ENCODE measurements at places on chromosomes 13 and 19. TPM values are rescaled to one million over a fixed set of nuclear protein-coding genes. Genes with fewer than 3 reads are reported as not detected.
A peak's percentile ranks its signal among the peaks of the same experiment; 100 is the strongest.

The ZNF701 gene
- total RNA-seq, result 15.4 TPM

The GRK1 gene
- total RNA-seq, result 0.10 TPM

The PGLYRP2 gene
- total RNA-seq, result not detected

The OR7D4 gene
- total RNA-seq, result not detected

The ZSCAN5C gene
- not detected for total RNA-seq

The TRIP10 gene
- 146 TPM for total RNA-seq

The ZNF749 gene
- 7.6 TPM for total RNA-seq

The LILRA5 gene
- 5.5 TPM for total RNA-seq

The CEACAM1 gene
- total RNA-seq, result 5.2 TPM

The CEBPA gene
- total RNA-seq, result 6.1 TPM

The SERTAD3 gene
- total RNA-seq, result 34.8 TPM

DNA sequence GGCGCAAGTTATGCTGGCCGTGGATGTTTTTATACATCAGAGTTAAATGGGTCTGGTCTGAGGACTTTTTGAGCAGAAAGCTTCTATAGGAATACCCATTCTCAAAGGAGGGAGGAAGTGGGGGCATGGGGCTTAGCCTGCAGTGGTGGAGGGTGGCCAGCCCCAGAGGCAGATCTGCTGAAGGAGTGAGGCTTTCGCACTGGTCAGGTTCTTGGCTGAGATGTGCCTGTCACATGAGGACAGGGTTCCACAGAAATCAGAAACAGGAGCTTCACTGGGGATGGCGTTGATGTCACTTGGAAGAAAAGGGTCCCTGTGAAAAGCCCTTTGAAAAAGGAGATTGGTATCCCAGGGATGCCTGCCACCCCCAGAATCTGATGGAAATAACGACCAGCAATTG lies 100.7 kb upstream of the MCF2L start:
- no peak for DNase-seq
- no peak overlapping the region for H3K27ac ChIP-seq
- no peaks in the 10 kb centered on the region for H3K27me3 ChIP-seq
- H3K4me1 ChIP-seq, result no peaks in the 10 kb centered on the region
- H3K36me3 ChIP-seq, result no peaks in the 10 kb centered on the region
- no peak overlapping the region for H3K4me3 ChIP-seq

GRCh38 chr13:35484384-35484783 lies 7.9 kb upstream of the MAB21L1 start:
- H3K27ac ChIP-seq, result no peak overlapping the region
- H3K4me1 ChIP-seq, result no peaks in the 10 kb centered on the region
- no peak for DNase-seq
- no peak overlapping the region for H3K4me3 ChIP-seq

DNA sequence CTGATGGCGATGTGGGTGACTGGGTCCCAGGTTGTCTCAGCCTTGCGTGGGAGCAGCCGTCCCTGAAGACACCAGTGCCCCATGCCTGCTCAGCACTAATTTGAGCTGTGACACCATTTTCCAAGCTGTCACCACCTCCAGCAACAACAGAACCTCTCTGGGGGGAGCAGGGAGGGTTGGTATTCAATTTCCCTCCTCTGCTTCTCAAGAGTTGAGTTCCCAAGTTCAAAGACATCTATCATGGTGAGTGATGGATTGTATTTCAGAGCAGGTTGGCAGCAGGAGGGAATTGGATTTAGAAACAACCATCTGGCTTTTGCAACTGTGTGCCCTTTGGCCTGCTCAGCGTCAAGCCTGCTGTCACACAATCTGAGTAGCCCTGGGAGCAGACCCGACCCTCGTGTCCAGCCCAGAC lies 46.9 kb upstream of the UQCRFS1 start:
- H3K36me3 ChIP-seq, result no peaks in the 10 kb centered on the region
- H3K4me1 ChIP-seq, result no peaks in the 10 kb centered on the region
- H3K27me3 ChIP-seq, result no peaks in the 10 kb centered on the region
- no peak overlapping the region for H3K4me3 ChIP-seq

- H3K27ac ChIP-seq, result no peak overlapping the region
- no peaks in the 10 kb centered on the region for H3K36me3 ChIP-seq
- no peaks in the 10 kb centered on the region for H3K27me3 ChIP-seq
- no peak overlapping the region for H3K4me3 ChIP-seq
- DNase-seq, result no peak
These were observed 104.6 kb upstream of the IPO5 start for GRCh38 chr13:97848886-97849285.

- H3K4me3 ChIP-seq, result no peak overlapping the region
- H3K36me3 ChIP-seq, result no peaks in the 10 kb centered on the region
- H3K27ac ChIP-seq, result no peak overlapping the region
These were observed 243.6 kb downstream of the NDFIP2 start for GRCh38 chr13:79724348-79725103.

- DNase-seq, result no peak
- H3K27me3 ChIP-seq, result no peaks in the 10 kb centered on the region
- peaks cover 2% of the 10 kb centered on the region for H3K36me3 ChIP-seq
- H3K27ac ChIP-seq, result no peak overlapping the region
- H3K4me1 ChIP-seq, result no peaks in the 10 kb centered on the region
These were observed 267.3 kb downstream of the RFC3 start for GRCh38 chr13:34085204-34085603.

GRCh38 chr13:66424422-66424821 lies 805.7 kb downstream of the PCDH9 start:
- no peaks in the 10 kb centered on the region for H3K4me1 ChIP-seq
- no peak for DNase-seq
- H3K27ac ChIP-seq, result no peak overlapping the region
- no peaks in the 10 kb centered on the region for H3K36me3 ChIP-seq
- H3K4me3 ChIP-seq, result no peak overlapping the region

- H3K27me3 ChIP-seq, result no peaks in the 10 kb centered on the region
- no peaks in the 10 kb centered on the region for H3K4me1 ChIP-seq
- no peak overlapping the region for H3K4me3 ChIP-seq
- no peak for DNase-seq
- H3K27ac ChIP-seq, result no peak overlapping the region
- H3K36me3 ChIP-seq, result no peaks in the 10 kb centered on the region
These were observed 2.1 kb downstream of the ZMYM2 start for GRCh38 chr13:19960653-19960976.

GRCh38 chr13:45833242-45833641 lies 18.3 kb downstream of the SIAH3 start:
- H3K27me3 ChIP-seq, result no peaks in the 10 kb centered on the region
- no peak overlapping the region for H3K27ac ChIP-seq
- H3K36me3 ChIP-seq, result no peaks in the 10 kb centered on the region
- H3K4me1 ChIP-seq, result no peaks in the 10 kb centered on the region

DNA sequence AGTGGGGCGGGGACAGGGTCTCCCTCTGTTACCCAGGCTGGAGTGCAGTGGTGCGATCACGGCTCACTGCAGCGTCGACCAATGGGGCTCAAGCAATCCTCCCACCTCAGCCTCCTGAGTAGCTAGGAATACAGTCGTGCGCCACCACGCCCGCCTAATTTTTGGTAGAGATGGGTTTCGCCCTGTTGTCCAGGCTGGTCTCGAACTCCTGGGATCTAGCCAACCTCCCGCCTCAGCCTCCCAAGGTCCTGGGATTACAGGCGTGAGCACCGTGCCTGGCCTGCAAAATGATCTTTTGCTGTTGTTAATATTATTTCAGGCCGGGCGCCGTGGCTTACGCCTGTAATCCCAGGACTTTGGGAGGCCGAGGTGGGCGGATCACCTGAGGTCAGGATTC lies 621 bp upstream of the TGDS start:
- H3K36me3 ChIP-seq, result no peaks in the 10 kb centered on the region
- DNase-seq, result peak; percentile 47
- H3K4me3 ChIP-seq, result peak overlapping the region; percentile 98
- H3K27me3 ChIP-seq, result no peaks in the 10 kb centered on the region
- no peaks in the 10 kb centered on the region for H3K4me1 ChIP-seq
- H3K27ac ChIP-seq, result no peak overlapping the region

DNA sequence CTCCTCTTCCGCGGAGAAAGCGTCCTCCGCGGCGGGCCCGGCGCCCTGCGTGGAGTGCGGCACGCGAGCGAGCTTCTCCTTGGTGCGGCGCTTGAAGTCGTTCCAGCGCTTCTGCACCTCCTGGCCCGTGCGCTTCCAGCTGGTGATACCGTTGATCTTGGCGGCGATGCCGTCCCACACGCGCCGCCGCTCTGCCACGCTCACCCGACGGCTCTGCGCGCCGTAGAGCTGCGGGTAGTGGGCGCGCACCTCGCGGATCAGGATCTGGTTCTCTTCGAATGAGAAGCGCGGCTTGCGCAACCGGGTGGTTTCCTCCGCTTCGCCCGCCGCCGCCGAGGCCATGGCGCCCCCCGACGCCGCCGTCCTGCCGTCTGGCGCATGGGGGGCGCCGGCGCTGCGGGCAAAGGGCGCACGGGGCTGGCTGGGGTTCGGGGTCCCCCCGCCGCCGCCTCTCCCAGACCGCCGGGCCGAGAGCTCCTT lies 941 bp downstream of the MYPOP start:
- no peaks in the 10 kb centered on the region for H3K4me1 ChIP-seq
- peak; percentile 85 for DNase-seq
- H3K4me3 ChIP-seq, result peak overlapping the region; percentile 61
- no peaks in the 10 kb centered on the region for H3K27me3 ChIP-seq

- no peaks in the 10 kb centered on the region for H3K27me3 ChIP-seq
- DNase-seq, result no peak
- H3K4me1 ChIP-seq, result no peaks in the 10 kb centered on the region
- no peak overlapping the region for H3K4me3 ChIP-seq
- H3K27ac ChIP-seq, result no peak overlapping the region
- H3K36me3 ChIP-seq, result no peaks in the 10 kb centered on the region
These were observed 33.8 kb downstream of the F2RL3 start for GRCh38 chr19:16922592-16922934.

DNA sequence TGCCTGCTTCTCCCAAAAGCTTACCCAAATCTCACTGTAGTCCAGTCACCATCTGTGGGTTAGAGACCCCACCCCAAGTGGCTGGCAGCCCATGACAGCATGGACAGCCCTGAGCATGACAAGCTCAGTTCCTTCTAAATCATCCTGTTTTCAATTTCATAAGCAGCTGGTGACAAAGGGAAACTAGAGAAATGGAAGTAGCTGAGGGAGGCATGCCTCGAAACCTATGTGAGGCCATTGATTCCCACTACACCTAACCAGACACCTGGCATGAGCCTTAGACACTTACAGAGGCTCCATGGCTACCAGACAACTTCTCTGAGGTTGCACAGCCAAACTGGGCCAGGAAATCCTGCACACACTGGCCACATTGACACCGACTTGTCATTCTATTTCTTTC lies 56.2 kb downstream of the ABCC4 start:
- DNase-seq, result no peak
- H3K36me3 ChIP-seq, result no peaks in the 10 kb centered on the region
- no peak overlapping the region for H3K27ac ChIP-seq
- H3K27me3 ChIP-seq, result no peaks in the 10 kb centered on the region

- no peak overlapping the region for H3K27ac ChIP-seq
- H3K36me3 ChIP-seq, result no peaks in the 10 kb centered on the region
- no peak overlapping the region for H3K4me3 ChIP-seq
- no peaks in the 10 kb centered on the region for H3K27me3 ChIP-seq
- DNase-seq, result no peak
- H3K4me1 ChIP-seq, result no peaks in the 10 kb centered on the region
These were observed 498.6 kb downstream of the FGF9 start for GRCh38 chr13:22169473-22169872.

DNA sequence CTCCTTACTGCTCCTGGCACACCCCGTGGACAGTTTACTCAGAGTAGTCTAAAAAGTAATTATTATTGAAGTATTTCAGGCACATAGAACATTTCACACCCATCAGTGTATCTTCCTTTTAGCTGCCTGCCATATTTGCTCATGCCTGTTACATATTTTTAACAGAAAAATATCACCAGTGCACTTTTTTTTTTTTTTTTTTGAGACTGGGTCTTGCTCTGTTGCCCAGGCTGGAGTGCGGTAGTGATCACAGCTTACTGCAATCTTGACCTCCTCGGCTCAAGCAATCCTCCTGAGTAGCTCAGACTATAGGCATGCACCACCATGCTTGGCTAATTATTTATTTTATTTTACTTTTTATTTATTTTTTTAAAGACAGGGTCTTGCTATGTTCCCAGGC lies 40.7 kb upstream of the GPI start:
- H3K36me3 ChIP-seq, result no peaks in the 10 kb centered on the region
- no peak overlapping the region for H3K27ac ChIP-seq
- no peaks in the 10 kb centered on the region for H3K4me1 ChIP-seq
- no peak overlapping the region for H3K4me3 ChIP-seq

- no peak overlapping the region for H3K27ac ChIP-seq
- no peaks in the 10 kb centered on the region for H3K4me1 ChIP-seq
- no peak overlapping the region for H3K4me3 ChIP-seq
- no peaks in the 10 kb centered on the region for H3K27me3 ChIP-seq
- no peak for DNase-seq
These were observed 10.3 kb upstream of the LEUTX start for GRCh38 chr19:39768334-39768733.

DNA sequence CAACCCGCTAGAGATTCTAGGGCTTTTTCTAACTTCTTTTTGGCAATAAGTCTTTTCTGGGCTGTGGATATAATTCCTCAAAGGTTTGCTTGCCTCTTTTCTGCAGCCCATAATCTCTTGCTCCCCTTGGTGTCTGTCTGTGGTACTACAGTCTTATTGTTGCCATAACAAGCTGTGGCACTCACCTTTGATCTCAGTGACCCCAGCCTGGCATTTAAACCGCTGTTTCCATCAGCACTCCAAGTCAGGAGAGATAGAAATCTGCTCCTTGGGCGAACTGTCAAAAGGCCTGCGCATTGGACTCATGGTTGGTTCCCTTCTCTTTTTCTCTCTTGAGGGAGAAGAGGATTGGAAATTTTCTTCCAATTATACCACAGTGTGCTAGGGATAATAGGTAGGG lies 14.5 kb upstream of the MPHOSPH8 start:
- no peak overlapping the region for H3K4me3 ChIP-seq
- no peak overlapping the region for H3K27ac ChIP-seq
- H3K36me3 ChIP-seq, result no peaks in the 10 kb centered on the region
- no peaks in the 10 kb centered on the region for H3K4me1 ChIP-seq
- no peaks in the 10 kb centered on the region for H3K27me3 ChIP-seq
- DNase-seq, result no peak

DNA sequence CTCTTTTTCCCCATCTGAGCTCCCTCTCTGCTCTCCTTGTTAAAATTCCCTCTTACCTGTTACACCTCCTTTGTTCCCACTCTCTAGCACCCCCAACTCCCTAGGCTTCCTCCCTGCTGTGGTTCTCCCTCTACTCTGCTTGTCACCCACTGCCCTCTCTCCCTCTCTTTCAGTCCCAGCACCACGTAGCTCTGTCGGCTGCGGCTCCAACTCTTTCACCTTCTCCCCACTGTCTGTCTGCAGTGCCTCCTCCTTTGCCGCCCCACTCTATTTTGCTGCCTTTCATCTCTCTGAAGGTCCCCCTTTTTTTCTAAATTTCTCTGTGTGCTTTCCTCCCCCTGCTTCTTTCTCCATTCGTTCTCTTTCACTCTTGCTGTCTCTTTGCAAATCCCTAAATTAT lies 1.1 kb downstream of the ZNF836 start:
- H3K4me3 ChIP-seq, result peak overlapping the region; percentile 99
- no peak for DNase-seq

DNA sequence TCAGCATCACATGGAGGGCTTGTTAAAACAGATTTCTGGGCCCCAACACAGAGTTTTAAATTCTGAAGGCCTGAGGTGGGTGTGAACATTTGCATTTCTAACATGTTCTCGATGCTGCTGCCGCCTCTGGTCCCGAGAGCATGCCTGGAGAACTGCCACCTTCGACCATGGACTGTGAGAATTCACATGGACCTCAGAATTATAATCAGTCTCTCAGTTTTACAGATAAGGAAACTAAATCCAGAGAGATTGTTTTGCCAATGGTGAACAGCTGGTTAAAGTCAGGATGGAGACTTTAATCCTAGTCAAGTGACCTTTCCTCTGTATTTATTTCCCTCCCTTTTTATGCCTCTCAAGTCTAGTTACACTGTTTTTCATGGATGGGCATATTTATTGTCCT lies 14.7 kb downstream of the ALOX5AP start:
- H3K27ac ChIP-seq, result no peak overlapping the region
- no peak overlapping the region for H3K4me3 ChIP-seq
- no peaks in the 10 kb centered on the region for H3K27me3 ChIP-seq
- H3K4me1 ChIP-seq, result no peaks in the 10 kb centered on the region
